ENCODE measurements at places on chromosomes 6 and 20.

DNA sequence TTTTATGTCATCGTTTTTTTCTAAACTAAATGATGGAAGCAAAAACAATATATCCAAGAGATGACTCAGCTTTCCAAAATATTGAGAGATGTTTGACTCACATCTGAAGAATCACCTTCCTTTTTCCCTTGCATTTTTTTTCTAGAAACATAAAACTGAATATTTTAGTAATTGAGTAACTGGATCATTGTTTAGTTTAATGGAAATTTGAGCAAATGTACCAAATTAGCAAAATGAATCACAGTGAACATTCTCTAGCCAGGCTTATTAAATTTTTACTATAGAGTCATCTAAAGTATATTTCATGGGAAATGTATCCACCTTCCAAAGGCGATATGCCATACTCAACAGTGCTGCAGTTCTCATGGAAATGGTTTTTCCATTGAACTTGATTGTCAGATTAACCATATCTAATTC is 145.5 kb downstream of the TENT5A start:
- ATAC-seq = no peak

DNA sequence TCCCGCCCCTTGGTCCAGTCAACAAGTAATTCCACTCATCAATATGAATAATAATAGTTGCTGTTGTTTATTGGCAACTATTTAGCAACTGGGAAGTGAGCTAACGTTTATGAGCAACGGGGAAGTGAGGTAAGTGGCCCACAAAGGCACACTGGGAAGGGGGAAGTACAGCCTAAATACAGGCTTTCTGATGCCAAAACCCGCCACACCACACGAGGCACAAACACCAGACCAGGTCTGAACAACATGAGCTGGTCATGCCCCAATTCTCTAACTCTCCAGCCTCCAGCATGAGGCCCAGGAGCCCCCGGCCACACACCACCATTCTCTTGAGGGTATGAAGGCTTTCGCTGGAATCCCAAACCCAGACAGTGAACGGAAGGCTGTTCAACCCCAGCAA is 50.8 kb downstream of the PREX1 start:
- no peak for ATAC-seq

- ATAC-seq = peak; percentile 71
Observed at GRCh38 chr6:43667245-43668150, 20.1 kb downstream of the MRPS18A start.

GRCh38 chr20:22525821-22526220 is 58.6 kb downstream of the FOXA2 start:
- ATAC-seq = no peak

DNA sequence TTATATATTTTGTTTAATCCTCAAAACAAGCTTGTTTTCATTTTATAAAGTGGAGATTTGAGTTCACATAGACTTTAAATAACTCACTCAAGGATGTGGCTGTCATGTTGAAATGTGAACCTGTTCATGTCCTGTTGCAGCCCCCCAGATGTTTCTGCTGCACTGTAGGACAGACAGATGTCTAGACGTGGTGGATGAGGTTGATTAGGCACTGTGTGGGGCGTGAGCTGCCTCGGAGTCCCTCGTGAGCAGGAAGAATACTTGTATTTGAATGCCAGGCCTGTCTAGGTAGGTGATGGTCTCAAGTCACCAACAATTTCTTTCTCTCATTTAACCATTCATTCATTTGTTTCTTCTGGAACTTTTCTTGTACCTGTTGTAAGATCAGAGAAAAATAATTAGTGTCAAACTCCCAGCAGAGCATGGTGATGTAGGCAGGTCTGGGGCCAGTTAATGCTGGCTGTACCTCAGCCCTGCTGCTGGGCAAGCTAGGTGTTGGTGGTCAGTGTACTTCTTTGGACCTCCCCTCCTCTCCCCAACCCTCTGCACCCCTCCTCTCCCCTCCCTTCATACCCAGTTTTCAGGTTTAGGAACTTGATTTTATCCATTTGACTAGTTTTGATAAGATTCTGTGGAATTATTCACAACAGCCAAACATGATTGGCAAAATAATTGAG is 34.0 kb downstream of the AFDN start:
- ATAC-seq = no peak

DNA sequence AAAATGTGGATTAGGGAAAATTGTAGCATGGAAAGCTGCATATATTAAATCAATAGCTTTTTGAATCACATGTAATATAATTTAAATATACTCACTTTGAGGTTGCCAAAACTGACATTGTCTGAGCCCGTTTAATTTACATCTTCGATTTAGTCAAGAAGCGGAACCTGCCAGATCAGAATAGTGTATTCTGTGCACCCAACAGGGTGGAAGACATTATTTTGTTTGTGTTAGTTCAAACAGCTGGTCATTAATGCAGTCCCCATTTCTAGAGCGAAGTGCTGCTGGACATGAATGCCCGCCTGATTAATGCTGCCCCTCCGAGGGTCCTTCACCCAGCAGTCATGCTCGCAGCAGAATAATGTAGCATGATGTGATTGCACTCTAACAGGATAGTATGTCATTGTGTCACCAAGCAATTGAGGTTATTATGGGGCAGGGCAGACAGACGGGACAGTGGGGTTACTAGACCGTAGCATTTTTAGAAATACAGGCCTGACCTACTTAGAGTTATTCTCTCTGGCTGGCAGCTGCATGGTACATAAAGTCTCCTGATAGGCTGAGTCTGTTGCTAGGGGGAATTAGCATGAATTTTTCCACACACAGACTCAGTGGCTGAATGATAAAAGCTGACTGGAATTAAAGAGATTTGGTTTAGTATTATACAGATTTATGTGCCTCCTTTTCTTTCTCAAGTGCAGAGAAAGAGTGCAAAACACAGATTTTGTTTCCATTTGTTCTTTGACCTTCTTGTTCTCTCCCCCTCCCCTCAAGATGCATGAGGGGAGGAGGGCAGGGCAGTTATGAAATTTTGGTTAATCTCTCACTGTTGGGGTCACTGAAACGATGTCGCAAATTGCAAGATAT is 147.1 kb downstream of the PRL start:
- peak; percentile 82 for ATAC-seq

DNA sequence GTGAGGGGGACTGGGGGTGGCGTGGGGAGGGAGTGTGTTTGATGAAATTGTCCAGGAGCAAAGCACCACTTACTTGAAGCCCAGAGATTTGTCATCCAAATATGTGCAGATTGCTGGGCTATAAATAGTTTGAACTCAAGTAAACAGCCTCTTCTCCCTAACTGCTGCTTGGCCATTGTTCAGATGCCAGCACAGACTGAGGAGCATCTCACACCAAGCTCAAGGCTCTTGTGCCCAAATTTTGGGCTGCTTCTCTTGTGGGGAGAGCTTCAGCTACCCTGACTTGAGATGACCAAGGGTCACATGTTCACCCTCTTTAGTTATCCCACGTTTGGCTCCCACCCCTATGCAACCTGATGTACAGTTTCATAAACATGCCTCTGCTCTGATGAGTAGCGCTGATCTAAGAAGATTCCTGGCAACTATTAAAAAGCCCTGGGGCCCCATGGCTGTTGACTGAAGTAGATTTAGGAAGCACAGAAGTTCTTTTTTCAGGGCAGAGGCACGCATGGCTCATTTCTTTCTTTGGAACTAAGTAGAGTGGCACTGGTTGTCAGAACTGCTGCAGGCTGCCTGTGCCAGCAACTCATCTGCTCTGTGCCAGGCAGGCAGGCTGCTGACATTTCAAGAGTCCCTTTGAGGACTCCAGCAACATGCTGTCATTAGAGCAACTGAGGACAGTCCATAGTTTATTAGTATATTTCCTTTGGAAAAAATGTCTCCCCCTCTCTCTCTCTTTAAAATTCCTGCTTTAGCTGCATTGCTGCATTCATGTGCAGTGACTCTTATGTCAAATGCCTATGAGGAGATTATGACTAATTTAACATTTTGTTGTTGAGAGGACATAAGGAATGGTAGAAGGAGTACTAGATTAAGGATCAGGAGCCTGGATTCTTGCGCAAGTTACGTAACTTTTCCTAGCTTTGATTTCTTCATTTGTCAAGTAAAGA is 9.6 kb upstream of the PKIG start:
- peak; percentile 90 for ATAC-seq

DNA sequence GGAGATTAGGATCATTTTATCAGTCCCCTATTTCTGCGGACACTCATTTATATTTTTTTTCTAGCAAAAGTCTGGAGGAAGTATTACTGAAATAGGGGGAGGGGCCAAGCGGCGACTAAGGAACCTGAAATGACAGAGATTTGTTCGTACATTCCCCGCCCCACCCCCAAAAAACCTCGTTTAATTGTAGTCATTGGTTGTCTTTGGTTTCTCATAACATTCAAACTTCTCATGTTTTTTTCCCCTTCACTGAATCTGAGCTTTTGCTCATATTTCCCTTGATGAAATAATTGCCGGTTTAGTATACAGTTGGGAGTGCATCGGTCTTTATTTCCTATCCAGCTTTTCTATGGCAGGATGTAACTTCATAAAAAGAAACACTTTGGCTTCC is 768 bp upstream of the FYN start:
- ATAC-seq = no peak

DNA sequence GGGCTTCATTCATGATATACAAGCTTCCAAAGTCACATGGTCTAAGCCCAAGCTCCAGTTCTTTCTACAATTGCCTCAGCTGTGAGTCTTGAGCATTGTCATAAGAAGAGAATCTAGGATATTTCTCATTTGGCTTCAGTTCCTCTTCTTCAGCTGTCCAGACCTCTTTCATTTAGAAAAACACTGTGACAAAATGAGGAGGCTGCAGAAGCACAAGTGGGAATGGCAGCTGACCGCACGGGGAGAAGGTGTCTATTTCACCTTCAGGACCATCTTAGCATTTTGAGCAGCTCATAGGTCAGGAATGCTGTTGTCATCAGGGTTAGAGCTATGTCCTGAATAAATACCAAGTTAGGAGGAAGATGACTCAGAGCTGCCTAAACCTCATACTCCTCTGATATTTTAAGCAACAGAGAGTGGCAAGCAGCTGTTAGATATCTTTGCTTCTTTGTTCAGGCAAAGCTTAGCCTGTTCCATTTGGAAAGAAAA is 390.1 kb upstream of the CITED2 start:
- ATAC-seq = peak; percentile 68

DNA sequence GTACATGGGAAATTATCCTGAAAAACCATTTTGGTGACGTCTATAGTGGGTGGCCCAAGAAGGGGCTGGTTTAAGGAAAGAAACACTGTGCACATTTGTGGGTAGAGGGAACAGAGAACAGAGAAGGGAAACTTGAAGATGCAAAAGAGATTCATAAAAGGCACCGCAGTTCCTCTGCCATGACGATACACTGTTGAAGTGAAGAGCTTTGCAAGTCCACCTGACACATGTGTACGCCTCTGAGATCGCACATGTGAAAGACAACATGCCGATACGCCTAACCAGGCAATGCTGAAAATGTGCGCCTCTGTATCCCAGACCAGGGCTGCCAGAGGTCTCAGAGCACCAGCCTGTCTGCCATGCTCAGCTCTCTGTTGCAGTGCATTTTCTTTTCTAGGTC is 180.9 kb downstream of the KIF16B start:
- no peak for ATAC-seq

GRCh38 chr20:41086402-41087324 is 50.7 kb upstream of the PLCG1 start:
- no peak for ATAC-seq

DNA sequence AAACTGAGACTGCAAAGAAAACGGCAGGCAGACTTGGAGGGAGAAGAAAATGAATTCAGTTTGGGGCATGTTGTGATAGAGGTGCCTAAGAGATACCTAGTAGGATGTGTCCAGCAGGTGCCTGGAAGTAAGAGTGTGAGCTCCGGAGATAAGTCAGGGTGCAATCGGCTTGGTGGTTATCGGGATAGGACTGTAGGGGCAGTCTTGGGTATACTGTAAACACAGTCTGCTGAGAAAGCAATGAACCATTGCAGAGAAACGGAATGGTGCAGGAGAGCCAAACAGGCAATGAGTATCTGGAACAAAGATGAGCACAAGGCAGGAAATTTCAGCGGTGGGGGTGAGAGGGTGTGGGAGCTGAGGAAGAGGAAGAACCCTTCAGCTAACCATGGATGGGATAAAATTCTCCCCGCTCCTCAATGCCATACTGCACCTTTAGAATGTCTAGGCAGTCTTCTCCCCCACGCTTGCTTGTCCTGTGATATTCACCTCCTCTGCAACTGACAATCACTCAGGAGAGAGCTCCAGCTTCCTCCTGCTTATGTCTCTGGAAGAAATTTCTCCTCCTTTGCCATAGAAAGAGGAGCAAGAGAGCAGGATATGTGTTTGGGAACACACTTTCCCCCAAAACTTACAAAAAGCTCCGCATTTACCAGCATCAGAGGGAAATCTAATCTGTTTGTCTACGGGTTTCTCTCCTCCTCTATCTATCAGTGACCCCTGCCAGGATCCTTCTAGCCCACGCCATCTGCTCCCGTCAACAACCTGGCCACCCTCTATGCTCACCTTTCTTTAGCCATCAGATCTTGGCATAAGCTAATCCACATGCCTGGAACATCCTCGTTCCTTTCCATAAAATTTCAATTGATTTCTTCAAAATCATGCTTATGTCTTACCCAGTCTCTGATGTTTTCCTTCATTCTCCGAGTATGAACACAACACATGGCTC is 381.7 kb upstream of the JARID2 start:
- peak; percentile 41 for ATAC-seq

DNA sequence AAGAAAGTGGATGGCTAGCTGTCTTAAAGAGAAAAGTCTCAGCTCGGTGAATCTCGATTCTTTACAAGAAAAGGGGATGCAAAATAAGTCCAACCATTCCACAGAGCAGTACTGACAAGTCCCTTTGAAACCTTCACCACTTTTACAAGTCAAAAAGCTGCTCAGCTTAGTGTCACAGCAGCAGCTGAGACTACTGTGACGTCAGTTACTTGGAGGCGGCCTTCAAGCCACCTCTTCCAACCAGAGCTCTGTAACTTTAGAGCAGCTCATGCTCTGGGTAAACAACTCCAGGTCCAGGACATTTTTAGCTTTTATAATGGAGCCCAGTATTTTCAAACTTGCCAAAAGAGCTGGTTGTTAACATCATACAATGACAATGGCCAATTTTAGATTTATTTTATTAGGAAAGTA is at the start of gene KIAA0408:
KIAA0408 (minus strand) TSS at position 159 of the 411 bp plus-strand sequence. CDS start 5,408 bp downstream, outside the sequence.
- peak; percentile 83 for ATAC-seq

- no peak for ATAC-seq
Observed at GRCh38 chr6:154388803-154389202, 32.2 kb upstream of the IPCEF1 start.

- no peak for ATAC-seq
Observed at GRCh38 chr20:32888636-32889035, 29.9 kb downstream of the EFCAB8 start.

- no peak for ATAC-seq
Observed at GRCh38 chr6:148044261-148044751, 298.3 kb upstream of the SASH1 start.

DNA sequence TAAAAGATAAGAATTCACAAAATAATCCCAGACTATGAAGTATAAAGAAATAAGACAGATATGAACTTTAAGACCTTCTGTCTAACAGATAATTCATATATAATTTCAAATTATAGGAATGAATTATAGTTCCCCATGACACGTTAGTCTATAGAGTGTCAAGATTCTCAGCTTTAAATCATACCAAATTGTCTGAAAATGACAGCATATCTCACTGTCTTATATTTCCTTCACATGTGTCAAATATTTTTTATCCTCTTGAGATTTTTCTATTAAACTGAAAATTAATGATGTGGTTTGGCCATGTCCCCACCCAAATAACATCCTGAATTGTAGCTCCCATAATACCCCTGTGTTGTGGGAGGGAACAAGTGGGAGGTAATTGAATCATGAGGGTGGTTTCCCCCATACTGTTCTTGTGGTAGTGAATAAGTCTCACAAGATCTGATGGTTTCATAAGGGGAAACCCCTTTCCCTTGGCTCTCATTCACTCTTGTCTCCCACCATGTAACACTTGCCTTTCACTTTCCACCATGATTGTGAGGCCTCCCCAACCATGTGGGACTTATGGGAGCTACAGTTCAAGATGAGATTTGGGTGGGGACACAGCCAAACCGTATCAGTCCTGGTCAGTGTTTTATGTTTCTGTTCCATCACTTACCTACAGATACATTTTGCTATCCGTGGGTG is 825.3 kb upstream of the GJE1 start:
- no peak for ATAC-seq

Measured in motor neuron (in vitro differentiated cells).